ENCODE measurements at places on chromosomes 3 and 15. TPM values are rescaled to one million over a fixed set of nuclear protein-coding genes. Genes with fewer than 3 reads are reported as not detected.
A peak's percentile ranks its signal among the peaks of the same experiment; 100 is the strongest.

DNA sequence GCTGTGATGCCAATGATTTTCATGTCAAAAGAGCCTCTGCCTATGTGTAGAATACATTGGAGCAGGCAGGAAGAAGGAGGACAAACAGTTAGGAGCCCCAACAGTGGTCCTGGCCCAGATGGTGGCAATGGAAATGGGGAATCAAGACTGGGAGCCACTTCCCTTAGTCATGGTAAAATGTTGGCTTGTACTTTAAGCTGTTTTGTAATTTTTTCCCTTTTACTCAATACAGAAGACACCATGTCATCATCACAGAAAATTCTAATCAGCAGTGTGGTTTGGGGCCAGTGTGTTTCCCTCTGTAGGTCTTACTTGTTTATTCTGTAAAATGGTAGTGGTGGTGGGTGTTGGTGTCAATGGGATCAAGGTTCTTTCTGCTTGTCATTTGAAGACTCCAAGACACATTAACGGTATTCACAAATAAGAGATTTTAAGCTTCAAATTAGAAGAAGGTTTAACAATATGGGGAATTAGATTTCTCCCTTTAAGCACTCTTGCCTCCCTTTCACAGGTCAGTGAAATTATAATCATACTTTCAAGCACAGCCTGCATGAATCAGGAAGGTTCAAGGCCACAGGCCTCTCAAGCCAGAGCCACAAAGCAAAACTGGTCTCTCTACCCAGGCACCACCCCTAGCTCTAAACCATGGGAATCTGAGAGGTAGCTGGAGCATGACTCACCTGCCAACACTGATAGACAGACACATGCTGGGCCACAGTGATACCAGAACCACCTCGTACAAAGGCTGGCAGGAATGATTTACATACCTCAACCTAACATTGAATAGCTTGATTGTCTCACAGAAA is 24.9 kb downstream of the SIAH2 start:
- peak; percentile 64 for DNase-seq
- peaks cover 2% of the 10 kb centered on the region for H3K4me1 ChIP-seq
- no peak overlapping the region for H3K4me3 ChIP-seq
- no peaks in the 10 kb centered on the region for H3K27me3 ChIP-seq
- H3K36me3 ChIP-seq: peaks cover 10% of the 10 kb centered on the region

GRCh38 chr3:47193871-47194859 is 30.3 kb upstream of the SETD2 start:
- H3K36me3 ChIP-seq: no peaks in the 10 kb centered on the region
- H3K27me3 ChIP-seq: no peaks in the 10 kb centered on the region
- no peak for DNase-seq
- H3K27ac ChIP-seq: no peak overlapping the region
- H3K4me3 ChIP-seq: no peak overlapping the region
- no peaks in the 10 kb centered on the region for H3K4me1 ChIP-seq

GRCh38 chr3:9183011-9183410 is 66.4 kb downstream of the SRGAP3 start:
- DNase-seq: no peak
- no peaks in the 10 kb centered on the region for H3K4me1 ChIP-seq
- no peak overlapping the region for H3K4me3 ChIP-seq
- H3K36me3 ChIP-seq: no peaks in the 10 kb centered on the region

GRCh38 chr3:177330779-177331178 is 133.5 kb upstream of the TBL1XR1 start:
- DNase-seq: peak; percentile 31
- H3K36me3 ChIP-seq: no peaks in the 10 kb centered on the region
- no peaks in the 10 kb centered on the region for H3K4me1 ChIP-seq
- H3K27me3 ChIP-seq: no peaks in the 10 kb centered on the region

Gene ANAPC13
- polyA plus RNA-seq: 71.2 TPM

Gene TTLL13
- polyA plus RNA-seq: 0.45 TPM

Gene PGBD4
- 1.1 TPM for polyA plus RNA-seq

All from small intestine (tissue), 16 donors.